PC-9 (cell line): ENCODE measurements at places on chromosomes 11 and 22. TPM values are rescaled to one million over a fixed set of nuclear protein-coding genes. Genes with fewer than 3 reads are reported as not detected.

DNA sequence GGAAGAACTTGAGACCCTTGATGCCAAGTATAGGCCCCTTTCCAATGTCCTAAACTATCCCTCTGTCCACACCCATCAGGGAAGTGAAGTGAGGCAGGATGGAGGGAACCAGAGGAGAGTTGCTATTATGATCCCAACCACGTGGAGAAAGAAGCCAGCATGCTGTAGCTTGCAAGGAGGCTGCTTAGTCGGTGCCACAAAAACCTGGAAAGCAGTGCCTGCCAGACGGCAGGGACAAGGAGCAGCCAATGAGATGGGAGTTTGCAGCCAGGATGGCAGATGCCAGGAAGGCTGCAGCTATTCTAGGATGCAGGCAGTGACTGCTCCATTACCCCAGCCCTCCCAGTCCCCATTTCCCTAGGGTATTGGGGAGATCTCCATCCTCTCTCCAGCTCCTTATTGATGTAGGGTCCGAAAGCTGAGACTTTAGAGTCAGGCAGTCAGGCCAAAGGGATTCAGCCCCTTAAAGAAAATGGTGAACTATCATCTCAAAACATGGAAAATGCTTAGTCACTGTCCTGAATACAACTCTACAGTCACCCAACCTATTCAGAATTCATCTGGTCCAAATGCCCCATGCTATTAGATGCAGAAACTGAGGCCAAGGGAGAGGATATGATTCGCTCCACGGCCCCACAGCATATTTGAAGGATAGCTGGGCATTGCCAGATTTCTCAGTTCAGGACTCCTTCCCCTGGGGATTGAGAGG, 18.4 kb upstream of the LRRC55 start:
- no peak for DNase-seq
- H3K4me1 ChIP-seq: no peaks in the 10 kb centered on the region
- no peaks in the 10 kb centered on the region for H3K27me3 ChIP-seq
- H3K36me3 ChIP-seq: no peaks in the 10 kb centered on the region

GRCh38 chr11:129115652-129116586, 76.2 kb downstream of the ARHGAP32 start:
- peak overlapping the region; percentile 68 for H3K27ac ChIP-seq
- DNase-seq: peak; percentile 1
- no peaks in the 10 kb centered on the region for H3K36me3 ChIP-seq
- H3K4me3 ChIP-seq: no peak overlapping the region

DNA sequence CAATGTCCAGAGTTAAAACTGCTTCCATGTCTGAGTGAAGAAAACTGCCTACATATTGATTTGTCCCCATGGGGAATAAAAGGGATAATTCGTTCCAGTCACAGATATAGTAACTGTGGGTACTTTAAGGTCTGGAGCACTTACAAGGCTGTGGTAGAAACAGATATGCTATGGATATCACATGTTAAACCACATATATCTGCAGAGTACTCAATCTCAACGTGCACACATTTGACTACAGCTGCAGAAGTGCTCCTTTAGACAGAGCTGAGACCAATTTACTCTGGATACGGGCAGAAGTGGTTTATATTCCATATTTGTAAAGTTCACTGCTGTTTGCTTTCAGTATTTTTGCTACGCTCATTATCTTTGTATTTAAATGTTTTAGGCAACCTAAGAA, 9.7 kb upstream of the MS4A2 start:
- no peak overlapping the region for H3K4me3 ChIP-seq
- H3K36me3 ChIP-seq: no peaks in the 10 kb centered on the region
- no peaks in the 10 kb centered on the region for H3K4me1 ChIP-seq
- H3K27ac ChIP-seq: no peak overlapping the region

DNA sequence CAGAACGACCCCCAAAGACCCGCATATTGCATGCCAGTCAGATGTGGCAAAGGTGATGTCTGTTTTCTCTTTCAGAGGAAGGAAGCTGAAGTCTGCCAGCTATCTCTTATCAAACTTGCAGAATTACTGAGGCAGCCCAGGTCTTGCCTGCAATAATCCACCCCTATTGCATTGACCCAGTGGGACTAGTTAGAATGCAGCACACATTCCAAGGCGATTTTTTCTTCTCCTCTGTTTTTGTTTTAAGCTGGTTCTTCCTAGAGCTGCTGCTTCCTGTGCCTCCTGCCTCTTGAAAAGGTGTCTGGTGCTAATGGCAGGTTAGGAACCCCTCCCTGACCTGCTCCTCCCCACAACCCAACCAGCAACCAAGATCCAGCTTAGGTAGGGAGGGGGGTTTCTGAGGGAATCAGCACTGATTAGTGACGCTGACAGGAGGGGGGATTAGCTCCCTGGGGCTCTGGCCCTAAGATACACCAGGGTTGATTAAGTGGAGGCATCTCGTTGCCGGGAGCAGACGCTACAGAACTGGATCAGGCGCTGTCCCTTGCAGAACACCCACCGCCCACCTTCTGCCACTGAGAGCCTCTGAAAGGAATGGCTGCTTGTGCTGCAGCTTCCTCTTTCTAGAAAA, 2.8 kb downstream of the NTM start:
- no peak overlapping the region for H3K4me3 ChIP-seq
- DNase-seq: no peak
- peaks cover 71% of the 10 kb centered on the region for H3K27me3 ChIP-seq
- no peak overlapping the region for H3K27ac ChIP-seq

Gene RFPL2
- total RNA-seq: not detected in 2 replicates
